Muscle of arm (tissue), 14 donors: ENCODE measurements at places on chromosomes 11 and 22. TPM values are rescaled to one million over a fixed set of nuclear protein-coding genes. Genes with fewer than 3 reads are reported as not detected.

The UPK3A gene
- polyA plus RNA-seq = 0.28 TPM

The FAM180B gene
- 2.6 TPM for polyA plus RNA-seq

The NLRP14 gene
- 0.08 TPM for polyA plus RNA-seq

The SLCO2B1 gene
- polyA plus RNA-seq = not detected

The RBFOX2 gene
- polyA plus RNA-seq = 219 TPM

The RNF169 gene
- 12.9 TPM for polyA plus RNA-seq

The RAG2 gene
- polyA plus RNA-seq = 0.62 TPM

The SAA2 gene
- polyA plus RNA-seq = not detected

The ACTN3 gene
- polyA plus RNA-seq = 60.1 TPM

The CALCA gene
- polyA plus RNA-seq = not detected

The MS4A6E gene
- not detected for polyA plus RNA-seq

The ADORA2A gene
- 28.9 TPM for polyA plus RNA-seq

The MRGPRE gene
- not detected for polyA plus RNA-seq

The OR52I2 gene
- polyA plus RNA-seq = not detected

The PKDREJ gene
- polyA plus RNA-seq = 0.45 TPM

The KCNE3 gene
- polyA plus RNA-seq = not detected

The UBXN1 gene
- polyA plus RNA-seq = 172 TPM

The KCNK4 gene
- polyA plus RNA-seq = not detected

The CACNA1I gene
- 0.12 TPM for polyA plus RNA-seq

The PLAAT5 gene
- polyA plus RNA-seq = not detected

The PLAAT2 gene
- not detected for polyA plus RNA-seq

The C11orf68 gene
- polyA plus RNA-seq = 37.7 TPM

The LIF gene
- 1.7 TPM for polyA plus RNA-seq

The HTATIP2 gene
- 4.3 TPM for polyA plus RNA-seq

The CENPM gene
- not detected for polyA plus RNA-seq

The MS4A15 gene
- not detected for polyA plus RNA-seq

The EFCAB6 gene
- 0.81 TPM for polyA plus RNA-seq

The GNAZ gene
- 5.2 TPM for polyA plus RNA-seq

The MRGPRX3 gene
- not detected for polyA plus RNA-seq

The OR52E8 gene
- polyA plus RNA-seq = not detected

The ADAMTS8 gene
- 11.1 TPM for polyA plus RNA-seq

The UBQLN3 gene
- not detected for polyA plus RNA-seq

The RBM4 gene
- 161 TPM for polyA plus RNA-seq

The OR5T3 gene
- not detected for polyA plus RNA-seq
